ENCODE measurements at places on chromosomes 7 and 10. TPM values are rescaled to one million over a fixed set of nuclear protein-coding genes. Genes with fewer than 3 reads are reported as not detected.

The CFAP69 gene
- 2.4 TPM for total RNA-seq

The ATG9B gene
- total RNA-seq, result 1.2 TPM

The TSPAN33 gene
- total RNA-seq, result 33.2 TPM

The VSTM4 gene
- 0.51 TPM for total RNA-seq

The TYW1B gene
- total RNA-seq, result 3.0 TPM

The DDX50 gene
- total RNA-seq, result 35.2 TPM

The COBL gene
- 27.5 TPM for total RNA-seq

GRCh38 chr7:120273476-120273975, 551 bp downstream of the KCND2 start:
- DNase-seq, result peak; percentile 86
- H3K4me3 ChIP-seq, result peak overlapping the region; percentile 78
- H3K4me1 ChIP-seq, result no peaks in the 10 kb centered on the region
- H3K36me3 ChIP-seq, result no peaks in the 10 kb centered on the region
- no peak overlapping the region for H3K27ac ChIP-seq
- H3K27me3 ChIP-seq, result peaks cover 31% of the 10 kb centered on the region

- H3K27ac ChIP-seq, result no peak overlapping the region
- no peaks in the 10 kb centered on the region for H3K36me3 ChIP-seq
- H3K27me3 ChIP-seq, result no peaks in the 10 kb centered on the region
- H3K4me1 ChIP-seq, result no peaks in the 10 kb centered on the region
These were observed 1.9 kb downstream of the SFTPD start for GRCh38 chr10:79947083-79947415.

DNA sequence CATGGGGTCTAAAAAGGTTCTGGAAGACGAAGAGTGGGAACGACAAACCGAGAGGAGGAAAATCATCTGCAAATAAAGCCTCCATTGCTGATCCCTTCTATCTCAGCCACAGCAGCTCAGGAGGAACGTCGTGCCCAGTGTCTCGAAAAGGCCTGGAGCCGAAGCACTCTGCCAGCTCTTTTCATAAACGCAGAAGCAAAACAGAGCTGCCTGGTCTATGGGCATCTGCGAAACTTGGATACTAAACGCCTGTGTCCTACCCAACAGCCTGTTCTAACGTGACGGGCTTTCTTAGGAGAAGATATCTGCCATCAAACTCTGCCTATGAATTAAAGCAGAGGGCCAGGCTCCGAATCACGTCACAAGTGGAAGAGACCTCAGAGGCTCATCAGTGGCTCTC, 68.7 kb downstream of the GNA12 start:
- H3K36me3 ChIP-seq, result peaks cover 55% of the 10 kb centered on the region
- no peaks in the 10 kb centered on the region for H3K4me1 ChIP-seq
- DNase-seq, result no peak
- no peaks in the 10 kb centered on the region for H3K27me3 ChIP-seq
- no peak overlapping the region for H3K27ac ChIP-seq
- no peak overlapping the region for H3K4me3 ChIP-seq

GRCh38 chr10:31725436-31725835, 203.2 kb downstream of the ARHGAP12 start:
- no peaks in the 10 kb centered on the region for H3K36me3 ChIP-seq
- no peak for DNase-seq
- no peaks in the 10 kb centered on the region for H3K4me1 ChIP-seq
- no peak overlapping the region for H3K27ac ChIP-seq

- no peaks in the 10 kb centered on the region for H3K27me3 ChIP-seq
- H3K36me3 ChIP-seq, result peaks cover 9% of the 10 kb centered on the region
These were observed 51.1 kb upstream of the IL6 start for GRCh38 chr7:22675917-22676343.

GRCh38 chr10:51137756-51138529, 63.7 kb downstream of the PRKG1 start:
- no peaks in the 10 kb centered on the region for H3K27me3 ChIP-seq
- H3K4me3 ChIP-seq, result no peak overlapping the region
- H3K36me3 ChIP-seq, result no peaks in the 10 kb centered on the region
- H3K4me1 ChIP-seq, result no peaks in the 10 kb centered on the region
- no peak overlapping the region for H3K27ac ChIP-seq
- DNase-seq, result no peak

GRCh38 chr7:109336531-109336930, 766.9 kb downstream of the DNAJB9 start:
- no peak overlapping the region for H3K27ac ChIP-seq
- no peaks in the 10 kb centered on the region for H3K27me3 ChIP-seq
- no peak overlapping the region for H3K4me3 ChIP-seq
- H3K36me3 ChIP-seq, result no peaks in the 10 kb centered on the region
- DNase-seq, result no peak
- no peaks in the 10 kb centered on the region for H3K4me1 ChIP-seq

DNA sequence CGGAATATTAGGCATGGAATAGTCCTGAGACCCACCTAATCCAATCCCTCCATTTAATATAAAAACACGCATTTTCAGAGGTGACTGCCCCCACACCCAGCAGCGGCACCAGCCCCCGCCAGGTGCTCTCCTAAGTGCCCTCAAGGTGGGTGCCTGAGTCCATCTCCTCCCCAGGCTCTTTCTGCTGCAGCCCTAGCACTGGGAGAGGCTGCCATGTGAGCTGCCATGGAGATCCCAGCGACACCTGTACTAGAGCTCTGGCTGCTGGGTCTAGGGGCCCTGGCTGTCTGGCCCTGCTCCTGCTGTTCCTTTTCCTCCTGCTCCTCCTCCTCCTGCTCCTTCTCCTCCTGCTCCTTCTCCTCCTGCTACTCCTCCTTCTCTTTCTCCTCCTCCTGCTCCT, 191.1 kb upstream of the BMPER start:
- peak; percentile 43 for DNase-seq
- H3K27me3 ChIP-seq, result no peaks in the 10 kb centered on the region
- H3K4me1 ChIP-seq, result peaks cover 6% of the 10 kb centered on the region
- H3K36me3 ChIP-seq, result no peaks in the 10 kb centered on the region
- no peak overlapping the region for H3K27ac ChIP-seq

GRCh38 chr10:97096261-97097083, 89.3 kb downstream of the SLIT1 start:
- H3K4me3 ChIP-seq, result no peak overlapping the region
- no peaks in the 10 kb centered on the region for H3K27me3 ChIP-seq
- H3K36me3 ChIP-seq, result no peaks in the 10 kb centered on the region
- H3K27ac ChIP-seq, result peak overlapping the region; percentile 32

Data from endodermal cell (in vitro differentiated cells).